Lung (tissue), 17 donors: ENCODE measurements at places on chromosomes 12 and 14. TPM values are rescaled to one million over a fixed set of nuclear protein-coding genes. Genes with fewer than 3 reads are reported as not detected.

Gene ARHGEF25
- 10.4 TPM for polyA plus RNA-seq

Gene KCNJ8
- 13.8 TPM for polyA plus RNA-seq

Gene SIRT4
- polyA plus RNA-seq = 2.2 TPM

Gene TAS2R20
- 0.08 TPM for polyA plus RNA-seq

Gene JAG2
- 14.1 TPM for polyA plus RNA-seq

Gene HELB
- polyA plus RNA-seq = 1.8 TPM

Gene HCAR2
- polyA plus RNA-seq = 1.4 TPM

Gene KLRC2
- polyA plus RNA-seq = 0.55 TPM

Gene IQSEC3
- 0.29 TPM for polyA plus RNA-seq

Gene FSCB
- polyA plus RNA-seq = not detected

Gene GCH1
- polyA plus RNA-seq = 10.3 TPM

Gene DIO3
- 1.5 TPM for polyA plus RNA-seq

Gene IL25
- polyA plus RNA-seq = not detected

Gene RNF212B
- polyA plus RNA-seq = 0.09 TPM

Gene PPTC7
- 15.3 TPM for polyA plus RNA-seq

Gene DIO2
- 0.55 TPM for polyA plus RNA-seq

Gene KIF26A
- polyA plus RNA-seq = 2.4 TPM

Gene GOLGA5
- polyA plus RNA-seq = 36.9 TPM

Gene OASL
- polyA plus RNA-seq = 7.8 TPM

Gene CHMP4A
- polyA plus RNA-seq = 70.4 TPM

Gene SLC15A5
- not detected for polyA plus RNA-seq

Gene SIX1
- polyA plus RNA-seq = 2.7 TPM

Gene IFI27
- 883 TPM for polyA plus RNA-seq

Gene SELPLG
- 13.8 TPM for polyA plus RNA-seq

Gene ZDHHC22
- polyA plus RNA-seq = not detected

Gene STAT2
- polyA plus RNA-seq = 64.8 TPM

Gene LRP1-AS
- polyA plus RNA-seq = not detected

Gene ADGRD1
- polyA plus RNA-seq = 27.2 TPM

Gene MYF5
- not detected for polyA plus RNA-seq

Gene ASB2
- polyA plus RNA-seq = 1.8 TPM

Gene TAS2R7
- not detected for polyA plus RNA-seq

Gene ADSS1
- 6.1 TPM for polyA plus RNA-seq

Gene RNASE1
- polyA plus RNA-seq = 1,226 TPM

Gene DNAJC22
- polyA plus RNA-seq = 0.28 TPM

Gene PPFIA2
- polyA plus RNA-seq = 0.24 TPM

Gene POLE
- polyA plus RNA-seq = 9.3 TPM

Gene PDE3A
- polyA plus RNA-seq = 1.5 TPM

Gene PLEKHG7
- 1.5 TPM for polyA plus RNA-seq

Gene RTN1
- 5.5 TPM for polyA plus RNA-seq

Gene SPPL3
- polyA plus RNA-seq = 19.8 TPM

Gene PPP2R5E
- polyA plus RNA-seq = 9.0 TPM

Gene HNRNPC
- 589 TPM for polyA plus RNA-seq

Gene HPD
- 1.2 TPM for polyA plus RNA-seq

Gene NAV3
- polyA plus RNA-seq = 1.6 TPM

Gene DPY19L2
- 0.56 TPM for polyA plus RNA-seq

Gene TMEM119
- 14.4 TPM for polyA plus RNA-seq

Gene NFKBIA
- polyA plus RNA-seq = 1,327 TPM

Gene KLRK1
- polyA plus RNA-seq = 5.7 TPM

Gene OTOGL
- 0.28 TPM for polyA plus RNA-seq

Gene DNM1L
- 28.8 TPM for polyA plus RNA-seq

Gene FITM1
- polyA plus RNA-seq = 1.4 TPM

Gene BIN2
- polyA plus RNA-seq = 54.5 TPM
